ENCODE measurements at places on chromosomes 12 and 14. TPM values are rescaled to one million over a fixed set of nuclear protein-coding genes. Genes with fewer than 3 reads are reported as not detected.

- no peak for DNase-seq
These were observed 21.1 kb downstream of the ZNF84 start for GRCh38 chr12:133058203-133059113.

DNA sequence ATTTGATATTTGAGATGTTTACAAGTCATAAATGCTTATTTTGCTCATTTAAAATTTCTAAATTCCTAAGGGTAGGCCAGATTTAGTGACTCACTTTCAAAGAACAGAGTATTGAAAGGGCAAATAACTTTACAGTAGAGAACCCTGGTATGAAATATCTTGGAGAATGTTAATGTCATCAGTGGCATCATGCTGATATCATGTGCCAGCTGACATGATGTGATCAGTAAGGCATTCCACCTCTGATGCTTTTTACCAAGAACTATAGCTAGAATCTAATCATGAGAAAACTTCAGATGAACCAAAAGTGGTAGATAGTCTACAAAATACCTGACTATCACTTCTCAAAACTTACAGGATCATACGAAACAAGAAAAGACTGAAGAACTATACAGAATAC, 2.9 kb upstream of the FLRT2 start:
- DNase-seq: no peak

- DNase-seq: no peak
These were observed 53.9 kb downstream of the ZC3H14 start for GRCh38 chr14:88616697-88617096.

GRCh38 chr14:65565948-65566347, 153.4 kb downstream of the FUT8 start:
- DNase-seq: no peak

- DNase-seq: no peak
These were observed 159.2 kb downstream of the TGFB3 start for GRCh38 chr14:75822522-75823141.

GRCh38 chr12:70756118-70756517, 118.9 kb upstream of the PTPRB start:
- DNase-seq: no peak

- DNase-seq: no peak
These were observed 28.3 kb downstream of the LRCOL1 start for GRCh38 chr12:132582058-132582420.

DNA sequence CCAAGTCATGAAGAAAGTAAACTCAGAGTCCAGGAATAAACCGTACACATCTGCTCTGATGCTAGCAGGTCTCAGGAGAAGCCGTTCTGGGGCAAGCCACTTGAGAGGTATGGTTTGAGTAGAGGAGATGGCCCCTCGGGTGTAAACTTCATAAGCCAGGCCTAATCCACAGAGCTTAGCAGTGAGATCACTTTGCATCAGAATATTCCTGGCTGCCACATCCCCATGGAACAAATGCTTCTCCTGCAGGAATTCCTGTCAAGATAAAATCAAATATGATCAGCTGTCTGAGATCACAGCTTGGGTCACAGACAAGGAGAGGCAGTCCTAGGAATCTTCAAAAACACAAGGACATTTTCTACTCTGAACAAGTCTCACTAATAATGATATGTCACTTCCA, 11.2 kb upstream of the MAGOHB start:
- no peak for DNase-seq

DNA sequence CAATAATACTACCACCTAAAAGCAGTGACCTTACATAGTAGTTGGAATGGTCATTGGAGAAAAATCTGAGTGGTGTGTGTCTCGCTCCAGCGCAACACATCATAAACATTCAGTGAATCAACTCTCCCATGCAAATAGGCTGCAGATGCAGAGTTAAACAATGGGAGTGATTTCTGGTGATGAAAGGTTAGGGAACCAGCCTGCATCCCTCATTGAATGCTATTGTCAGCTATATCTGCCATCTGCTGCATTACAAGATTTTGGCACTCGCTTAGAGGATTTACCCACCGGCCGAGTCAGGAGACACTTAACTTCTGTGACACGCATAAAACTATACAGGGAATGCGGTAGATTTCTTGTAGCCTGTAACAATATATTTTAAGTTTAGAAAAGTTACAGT, 900.9 kb downstream of the FLRT2 start:
- DNase-seq: peak; percentile 69

DNA sequence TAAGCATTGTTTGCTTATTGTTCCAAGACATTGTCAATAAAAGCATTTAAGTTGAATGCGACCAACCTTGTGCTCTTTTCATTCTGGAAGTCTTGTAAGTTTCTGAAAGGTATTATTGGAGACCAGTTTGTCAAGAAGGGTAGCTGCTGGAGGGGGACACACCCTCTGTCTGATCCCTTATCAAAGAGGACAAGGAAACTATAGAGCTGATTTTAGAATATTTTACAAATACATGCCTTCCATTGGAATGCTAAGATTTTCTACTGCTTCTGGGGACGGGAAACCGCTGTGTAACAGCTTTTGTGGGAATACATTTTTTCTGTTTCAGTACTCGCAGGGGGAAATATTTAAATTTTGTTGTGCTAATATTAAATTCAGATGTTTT, 3.5 kb downstream of the FOS start:
- DNase-seq: no peak

- no peak for DNase-seq
These were observed 233.5 kb downstream of the PPM1H start for GRCh38 chr12:62701492-62701891.

DNA sequence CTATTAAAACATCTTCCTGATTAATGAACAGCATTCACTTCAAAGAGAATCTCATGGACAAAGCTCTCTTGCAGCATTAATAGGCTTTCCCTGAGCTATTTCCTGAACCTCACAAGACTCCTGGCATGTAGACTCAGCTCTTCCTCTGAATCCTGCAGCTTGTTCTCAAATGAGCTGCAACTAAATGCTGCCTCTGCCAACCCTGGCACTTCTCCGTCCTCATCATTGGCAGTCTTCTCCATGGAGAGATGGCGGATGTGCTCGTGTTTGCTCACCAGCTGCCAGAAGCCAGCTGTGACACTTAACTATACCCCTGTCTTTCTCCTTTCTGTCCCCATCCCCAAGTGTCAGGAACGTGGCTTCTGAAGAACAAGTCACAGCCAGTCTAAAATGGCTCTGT, 232.1 kb downstream of the FOXN3 start:
- DNase-seq: no peak

DNA sequence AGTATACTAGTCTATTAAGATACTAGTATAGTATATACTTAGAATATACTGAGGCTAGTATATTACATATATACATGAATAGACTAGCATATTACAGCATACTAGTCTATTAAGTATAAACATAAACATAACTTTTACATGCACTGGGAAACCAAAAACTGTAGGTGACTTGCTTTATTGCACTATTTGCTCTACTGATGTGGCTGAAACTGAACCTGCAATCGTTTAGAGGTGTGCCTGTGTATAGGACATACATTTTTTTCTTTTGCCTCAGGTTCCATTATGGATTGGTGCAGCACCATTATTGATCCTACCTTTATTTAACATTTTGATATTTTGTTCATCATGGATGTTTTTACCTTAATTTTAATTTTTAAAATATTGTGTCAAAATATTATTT, 143.2 kb upstream of the RGS6 start:
- DNase-seq: no peak

GRCh38 chr14:27187136-27187535, 589.3 kb upstream of the NOVA1 start:
- DNase-seq: no peak

The KLRG1 gene
- 3.6 TPM for polyA plus RNA-seq

The INSM2 gene
- not detected for polyA plus RNA-seq

The MANSC4 gene
- polyA plus RNA-seq: 0.44 TPM

The BHLHE41 gene
- polyA plus RNA-seq: 1.4 TPM

The TMEM121 gene
- polyA plus RNA-seq: 6.0 TPM

The BRF1 gene
- 40.0 TPM for polyA plus RNA-seq

The RAPGEF3 gene
- 62.8 TPM for polyA plus RNA-seq

The EXOC3L4 gene
- polyA plus RNA-seq: 2.4 TPM

The PAX9 gene
- polyA plus RNA-seq: 0.27 TPM

The TAS2R46 gene
- not detected for polyA plus RNA-seq
